Liver (tissue), 10 donors: ENCODE measurements at places on chromosomes 6 and 20.

GRCh38 chr6:151808371-151809241 is 1.1 kb downstream of the ESR1 start:
- H3K36me3 ChIP-seq: peaks cover 2% of the 10 kb centered on the region
- H3K27ac ChIP-seq: no peak overlapping the region
- DNase-seq: no peak
- peaks cover 20% of the 10 kb centered on the region for H3K4me1 ChIP-seq

- no peaks in the 10 kb centered on the region for H3K36me3 ChIP-seq
- no peak for DNase-seq
- no peak overlapping the region for H3K4me3 ChIP-seq
- no peaks in the 10 kb centered on the region for H3K27me3 ChIP-seq
- H3K4me1 ChIP-seq: no peaks in the 10 kb centered on the region
- no peak overlapping the region for H3K27ac ChIP-seq
These were observed 60.3 kb downstream of the RSPO3 start for GRCh38 chr6:127178746-127179145.

DNA sequence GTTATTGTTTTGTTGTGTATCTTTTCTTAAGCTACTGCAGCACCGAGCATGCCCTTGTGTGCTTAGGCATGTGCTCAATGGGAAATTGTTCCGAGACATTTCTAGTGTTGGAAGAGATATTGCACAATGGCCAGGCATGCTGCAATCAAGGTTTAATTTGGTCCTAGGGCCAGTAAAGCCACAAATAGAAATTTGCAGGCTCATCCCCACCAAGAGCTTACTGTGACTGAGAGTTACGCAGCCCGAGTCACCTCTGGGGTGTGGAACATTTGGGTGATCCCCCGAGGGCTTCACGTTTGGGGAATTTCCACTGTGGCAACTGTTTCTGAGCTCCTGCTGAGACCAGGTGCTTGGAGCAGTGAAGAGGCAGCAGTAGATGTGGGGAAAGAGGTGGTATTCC is 65.8 kb downstream of the ADTRP start:
- no peaks in the 10 kb centered on the region for H3K4me1 ChIP-seq
- no peak overlapping the region for H3K27ac ChIP-seq
- no peaks in the 10 kb centered on the region for H3K27me3 ChIP-seq

GRCh38 chr20:17225851-17226409 is 910 bp upstream of the PCSK2 start:
- no peaks in the 10 kb centered on the region for H3K36me3 ChIP-seq
- no peak overlapping the region for H3K4me3 ChIP-seq
- no peak for DNase-seq
- peaks cover 15% of the 10 kb centered on the region for H3K27me3 ChIP-seq

DNA sequence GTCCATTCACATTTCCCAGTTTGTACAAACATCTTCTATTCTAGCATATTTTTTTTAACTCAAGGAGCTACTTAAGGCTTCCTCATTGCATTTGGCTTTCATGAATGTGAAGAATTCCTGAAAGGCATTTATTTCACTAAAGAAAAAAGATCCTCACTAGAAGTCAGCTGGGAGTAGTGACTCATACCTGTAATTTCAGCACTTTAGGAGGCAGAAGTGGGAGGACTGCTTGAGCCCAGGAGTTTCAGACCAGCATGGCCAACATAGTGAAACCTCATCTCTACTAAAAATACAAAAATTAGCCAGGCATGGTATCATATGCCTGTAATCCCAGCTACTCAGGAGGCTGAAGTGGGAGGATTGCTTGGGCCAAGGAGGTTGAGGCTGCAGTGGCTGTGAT is 30.9 kb upstream of the XRN2 start:
- H3K4me1 ChIP-seq: no peaks in the 10 kb centered on the region
- no peak for DNase-seq
- no peak overlapping the region for H3K4me3 ChIP-seq
- no peaks in the 10 kb centered on the region for H3K36me3 ChIP-seq
- H3K27me3 ChIP-seq: no peaks in the 10 kb centered on the region
- H3K27ac ChIP-seq: no peak overlapping the region

DNA sequence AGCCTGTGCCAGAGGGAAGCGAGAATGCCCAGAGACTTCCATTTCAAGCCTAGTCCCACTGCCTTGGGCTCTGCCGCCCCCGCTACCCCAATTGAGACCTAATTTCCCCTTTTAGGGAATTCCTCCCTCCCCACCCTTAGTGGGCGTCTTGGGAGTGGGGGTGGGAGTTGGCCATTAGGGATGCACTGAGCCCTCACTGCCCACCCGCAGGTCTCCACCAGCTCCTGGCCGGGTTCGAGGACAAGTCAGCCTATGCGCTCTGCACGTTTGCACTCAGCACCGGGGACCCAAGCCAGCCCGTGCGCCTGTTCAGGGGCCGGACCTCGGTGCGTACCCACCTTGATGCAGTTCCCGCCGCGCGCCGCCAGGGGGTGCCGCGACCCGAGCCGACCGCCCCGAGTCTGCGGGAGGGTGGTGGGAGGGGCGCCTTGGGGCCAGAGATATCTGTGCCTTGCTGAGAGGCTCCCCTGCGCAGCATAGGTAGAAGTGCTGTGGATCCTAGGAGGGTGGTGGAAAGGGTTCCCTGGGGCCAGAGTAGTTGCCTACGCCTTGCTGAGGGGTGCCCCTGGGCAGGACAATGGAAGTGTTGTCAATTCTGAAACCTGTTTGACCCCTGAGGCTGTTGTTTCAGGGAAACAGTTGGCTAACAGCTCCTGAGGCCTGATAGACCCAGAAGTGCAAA is 9.2 kb downstream of the ITPA start:
- no peak overlapping the region for H3K4me3 ChIP-seq
- H3K4me1 ChIP-seq: no peaks in the 10 kb centered on the region
- peaks cover 18% of the 10 kb centered on the region for H3K36me3 ChIP-seq
- peak; percentile 85 for DNase-seq
- no peaks in the 10 kb centered on the region for H3K27me3 ChIP-seq

- no peaks in the 10 kb centered on the region for H3K27me3 ChIP-seq
- no peak overlapping the region for H3K4me3 ChIP-seq
- H3K27ac ChIP-seq: no peak overlapping the region
- H3K4me1 ChIP-seq: no peaks in the 10 kb centered on the region
- no peak for DNase-seq
- peaks cover 3% of the 10 kb centered on the region for H3K36me3 ChIP-seq
These were observed 138.7 kb upstream of the EDN1 start for GRCh38 chr6:12151433-12151820.

- H3K36me3 ChIP-seq: peaks cover 8% of the 10 kb centered on the region
- no peak overlapping the region for H3K4me3 ChIP-seq
- no peak overlapping the region for H3K27ac ChIP-seq
- no peaks in the 10 kb centered on the region for H3K27me3 ChIP-seq
These were observed 33.3 kb downstream of the HMGN3 start for GRCh38 chr6:79201143-79201542.

DNA sequence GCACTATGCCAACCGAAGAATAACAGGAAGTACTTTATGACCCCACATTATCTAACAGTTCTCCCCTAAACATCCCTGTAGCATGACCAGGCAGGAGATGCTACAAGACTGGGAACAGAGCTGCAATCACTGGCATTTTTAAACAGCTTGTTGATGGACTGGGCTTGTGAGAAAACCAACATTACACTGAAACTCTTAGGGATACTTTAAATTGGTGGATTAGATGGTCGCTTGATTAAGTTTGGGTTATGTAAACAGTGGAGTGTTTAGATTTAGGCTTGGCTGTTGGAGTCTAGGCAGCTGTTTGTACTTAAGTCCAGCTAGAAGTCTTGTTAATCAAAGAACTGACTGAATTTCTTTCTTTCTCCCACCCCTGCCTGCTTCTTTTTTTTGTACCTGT is 234.1 kb upstream of the BMP2 start:
- no peak overlapping the region for H3K27ac ChIP-seq
- no peaks in the 10 kb centered on the region for H3K36me3 ChIP-seq
- no peak for DNase-seq
- H3K4me1 ChIP-seq: no peaks in the 10 kb centered on the region

DNA sequence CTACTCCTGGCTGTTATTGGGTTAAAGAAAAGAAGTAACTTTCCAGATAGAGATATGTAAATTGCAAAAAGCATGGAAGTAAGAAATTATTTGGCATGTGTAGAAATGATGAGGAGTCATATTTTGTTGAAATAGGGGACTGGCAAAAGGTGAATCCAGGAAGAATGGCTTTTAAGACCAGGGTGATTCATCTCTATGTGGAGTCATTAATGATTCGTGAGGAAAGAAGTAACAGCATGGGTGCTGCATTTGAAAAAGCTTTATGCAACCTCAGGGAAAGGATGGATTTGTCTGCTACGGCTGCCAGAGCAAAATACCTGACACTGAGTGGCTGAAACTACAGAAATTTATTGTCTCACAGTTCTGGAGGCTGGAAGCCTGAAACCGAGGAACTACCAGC is 14.8 kb upstream of the SYNE1 start:
- no peak overlapping the region for H3K4me3 ChIP-seq
- no peak overlapping the region for H3K27ac ChIP-seq
- no peaks in the 10 kb centered on the region for H3K27me3 ChIP-seq
- H3K4me1 ChIP-seq: no peaks in the 10 kb centered on the region
- DNase-seq: no peak

DNA sequence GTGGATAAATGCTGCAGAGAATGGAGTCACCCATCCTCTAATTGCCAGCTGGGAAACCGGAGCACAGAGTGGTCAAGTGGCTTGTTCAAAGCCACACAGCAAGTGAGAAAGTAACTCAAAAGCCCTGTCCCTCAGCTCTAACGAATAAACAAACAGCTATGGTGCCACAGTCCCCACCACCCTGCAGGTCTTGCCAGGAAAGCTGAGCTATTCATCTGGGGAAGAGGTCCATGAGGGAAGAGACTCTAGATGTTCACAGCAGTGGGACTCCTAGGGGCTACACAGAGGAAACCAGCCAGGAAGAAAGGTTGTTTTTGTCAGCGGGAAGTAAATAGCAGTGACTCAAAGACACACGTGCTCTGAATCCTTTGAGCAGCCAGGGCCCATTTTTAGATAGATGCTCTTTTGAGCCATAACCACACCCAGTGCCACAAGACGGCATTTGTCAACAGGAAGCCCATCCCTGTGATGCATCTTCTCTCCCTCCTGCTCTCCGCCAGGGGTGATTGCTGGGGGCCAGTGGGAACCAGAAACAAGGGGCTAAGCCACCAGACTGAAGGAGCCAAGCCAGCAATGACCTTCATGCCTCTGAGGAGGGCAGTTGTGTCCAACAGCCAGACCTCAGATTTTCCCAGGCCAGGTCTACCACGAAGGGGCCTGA is 32.4 kb upstream of the TCP11 start:
- no peaks in the 10 kb centered on the region for H3K27me3 ChIP-seq
- no peak overlapping the region for H3K27ac ChIP-seq
- no peak overlapping the region for H3K4me3 ChIP-seq
- H3K4me1 ChIP-seq: no peaks in the 10 kb centered on the region
- no peak for DNase-seq

GRCh38 chr6:29762051-29762450 is 38.8 kb downstream of the HLA-F start:
- H3K27ac ChIP-seq: no peak overlapping the region
- no peaks in the 10 kb centered on the region for H3K4me1 ChIP-seq
- H3K36me3 ChIP-seq: no peaks in the 10 kb centered on the region
